NCI-H774 (cell line): ENCODE measurements at places on chromosomes 6 and 20.

DNA sequence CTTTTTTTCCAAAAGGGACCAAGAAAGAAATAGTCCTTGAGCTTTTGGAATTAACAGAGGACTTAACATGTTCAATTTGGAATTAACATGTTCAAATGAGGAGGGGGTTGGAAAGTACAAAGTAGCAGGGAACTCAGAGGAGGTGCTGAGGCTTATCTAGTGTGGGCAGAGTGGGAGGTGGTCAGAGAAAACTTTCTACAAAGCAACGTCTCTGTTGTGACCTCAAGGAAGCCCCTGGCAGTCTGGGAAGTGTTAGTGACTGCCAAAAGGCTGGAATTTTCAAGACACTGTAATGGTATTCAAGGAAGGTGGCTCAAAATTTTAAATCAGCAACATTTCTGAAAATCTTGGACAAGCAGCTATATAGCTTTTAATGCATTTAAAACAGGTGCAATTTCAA lies 7.3 kb downstream of the ECI2 start:
- DNase-seq, result no peak

- DNase-seq, result no peak
Measured at GRCh38 chr6:142811923-142812322, 133.1 kb downstream of the HIVEP2 start.

DNA sequence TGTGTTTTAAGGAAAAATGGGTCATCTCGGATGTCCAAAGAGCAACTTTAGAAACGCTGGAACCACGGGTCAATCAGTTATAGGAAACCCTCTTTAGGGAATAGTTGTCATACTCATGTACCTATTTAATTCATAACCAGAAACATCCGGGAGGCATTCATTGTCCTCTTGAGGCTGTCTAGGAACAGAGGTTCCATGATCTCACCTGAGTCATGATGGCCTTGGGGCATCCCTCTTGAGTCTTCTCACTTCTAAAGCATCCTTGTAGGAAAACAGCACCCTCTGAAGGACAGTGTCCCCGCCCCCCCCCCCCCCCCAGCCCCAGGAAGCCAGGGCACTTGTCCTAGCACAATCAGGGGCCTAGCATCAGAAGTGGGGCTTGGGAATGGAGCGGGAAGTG lies 46.3 kb upstream of the CDH4 start:
- no peak for DNase-seq

- no peak for DNase-seq
Measured at GRCh38 chr20:21505810-21506530, 7.9 kb downstream of the NKX2-2 start.

GRCh38 chr20:63268671-63269439 lies 3.8 kb upstream of the ARFGAP1 start:
- no peak for DNase-seq

GRCh38 chr6:71310261-71310660 lies 21.6 kb downstream of the OGFRL1 start:
- no peak for DNase-seq

GRCh38 chr6:37922563-37922962 lies 103.0 kb downstream of the ZFAND3 start:
- DNase-seq, result no peak

DNA sequence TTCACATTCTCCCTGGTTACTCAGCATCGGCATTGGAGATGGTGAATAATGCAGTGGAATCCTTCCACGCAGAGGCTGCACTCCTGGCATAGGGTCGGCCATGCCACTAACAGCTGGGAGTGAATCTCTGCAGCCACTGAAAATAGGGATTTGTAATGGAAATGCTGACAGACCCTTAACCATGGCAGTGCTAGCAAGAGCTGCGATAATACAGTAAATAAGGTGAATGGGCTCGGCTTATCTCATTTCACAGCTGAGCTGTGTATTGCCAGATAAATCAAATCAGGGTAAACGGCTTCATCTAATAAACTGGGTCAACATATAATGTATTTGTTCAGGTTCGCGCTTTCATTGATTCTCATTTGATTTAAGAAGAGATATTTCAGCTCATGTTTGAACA lies 156.8 kb downstream of the SLC35B3 start:
- no peak for DNase-seq

DNA sequence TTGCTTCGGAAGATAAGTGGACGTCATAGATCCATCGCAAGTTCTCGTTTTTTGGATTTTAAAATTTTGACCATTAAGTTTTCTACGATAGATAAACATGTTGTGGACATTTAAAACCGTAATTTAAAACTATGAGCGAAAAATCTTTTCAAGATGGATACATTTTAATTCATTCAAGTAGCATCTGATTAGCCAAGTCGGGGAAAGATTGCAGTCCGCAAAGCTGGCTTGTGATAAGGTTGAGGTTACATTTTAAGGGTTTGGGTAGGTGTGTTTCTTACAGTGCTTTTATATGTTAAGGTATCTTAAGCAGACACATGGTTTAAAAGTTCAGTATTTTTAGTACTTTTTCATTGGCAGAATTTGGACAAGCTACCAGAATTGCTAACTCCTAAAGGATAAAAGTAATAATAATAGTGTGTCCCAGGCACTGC lies 1.2 kb downstream of the WTAP start:
- DNase-seq, result no peak

- no peak for DNase-seq
Measured at GRCh38 chr20:41615676-41616075, 2.5 kb downstream of the CHD6 start.

DNA sequence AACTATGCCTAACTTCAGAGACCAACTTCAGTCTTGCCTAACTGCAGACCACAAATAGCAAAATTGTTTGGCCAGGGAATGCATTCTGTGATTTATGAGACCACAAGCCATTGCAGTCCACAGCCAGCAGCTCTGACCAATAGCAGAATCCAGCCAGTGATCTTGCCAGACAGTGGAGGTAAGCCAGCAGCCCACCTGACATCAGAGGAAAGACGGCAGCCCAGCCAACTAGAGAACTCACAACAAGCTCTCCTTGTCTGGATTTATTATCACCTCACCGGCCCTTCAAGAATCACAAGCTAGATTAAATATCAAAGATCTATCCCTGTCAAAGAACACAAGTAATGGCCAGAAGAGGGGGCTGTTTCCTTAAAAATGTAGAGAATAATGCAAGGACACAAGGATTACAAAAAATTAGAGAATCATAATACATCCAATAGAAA lies 66.5 kb upstream of the SLC35F1 start:
- DNase-seq, result peak; percentile 56

DNA sequence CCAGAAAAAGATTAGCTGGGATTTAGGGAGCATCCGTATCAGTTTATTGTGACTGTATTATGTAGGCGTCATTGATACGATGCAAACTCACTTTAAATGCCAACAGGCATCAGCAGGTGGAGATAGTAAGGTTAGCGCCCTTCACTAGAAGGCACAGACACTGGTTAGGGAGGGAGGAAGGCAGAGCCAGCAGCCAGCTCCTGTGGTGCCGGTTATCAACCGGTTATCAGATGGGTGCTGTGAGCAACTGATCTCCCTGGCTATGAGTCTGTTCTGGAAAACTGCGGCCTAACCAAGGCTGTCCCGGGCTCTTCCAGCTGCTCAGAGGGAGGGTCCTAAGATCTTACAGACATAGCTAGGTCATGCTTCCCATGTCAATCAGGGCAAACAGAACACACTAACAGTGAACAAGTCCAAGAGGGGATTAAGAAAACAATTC lies 47.5 kb upstream of the CD93 start:
- no peak for DNase-seq

DNA sequence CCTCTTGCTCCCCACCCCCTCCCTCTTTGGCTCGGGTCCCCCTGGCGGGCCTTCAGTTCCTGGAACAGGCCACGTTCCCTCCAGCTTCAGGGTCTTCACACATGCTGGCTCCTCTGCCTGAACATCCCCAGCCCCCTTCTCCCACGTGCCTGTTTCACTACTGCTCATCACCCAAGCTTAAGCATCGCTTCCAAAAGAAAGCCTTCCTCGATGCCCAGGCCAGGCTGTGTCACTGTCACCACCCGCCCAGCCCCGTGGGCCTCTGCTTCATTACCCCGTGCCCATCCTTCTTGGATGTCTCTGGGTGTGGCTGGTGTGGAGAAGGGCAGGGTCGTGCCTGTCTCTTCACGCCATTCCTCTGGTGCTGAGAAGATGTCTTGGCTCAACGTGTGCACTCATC lies 2.8 kb downstream of the DLGAP4 start:
- DNase-seq, result no peak

DNA sequence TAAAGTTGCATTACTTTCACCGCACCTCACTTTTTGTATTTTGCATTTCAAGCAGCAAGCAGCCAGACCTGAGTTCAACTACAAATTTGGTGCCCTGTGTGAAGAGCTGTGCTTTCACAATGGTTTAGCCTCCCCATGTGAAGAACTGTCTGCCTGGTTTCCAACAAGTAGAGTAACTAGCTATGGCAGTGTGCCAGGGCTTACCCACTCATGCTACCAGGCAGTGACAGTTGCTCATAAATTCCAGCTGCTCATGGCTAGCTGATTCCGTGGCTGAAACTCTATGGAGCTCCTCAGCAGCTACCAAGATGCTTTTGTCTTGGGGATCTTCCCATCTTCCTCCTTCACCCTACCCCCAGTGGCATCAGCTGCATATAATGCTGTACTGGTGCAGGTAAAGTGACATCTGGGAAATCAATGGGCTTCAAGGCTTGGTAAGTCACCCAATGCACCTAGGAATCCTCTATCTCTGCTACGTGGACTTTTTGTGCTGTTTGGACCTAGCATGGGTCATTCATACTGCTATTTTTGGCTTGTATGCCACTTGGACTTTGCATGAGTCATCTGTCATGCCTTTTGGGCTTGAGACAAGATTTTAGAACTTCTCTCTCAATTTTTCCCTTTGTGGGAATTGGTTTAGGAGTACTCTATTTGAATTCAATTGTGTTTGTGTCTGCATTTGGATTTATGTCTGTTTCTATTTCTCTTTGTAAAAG lies 176.5 kb upstream of the GJE1 start:
- no peak for DNase-seq

- no peak for DNase-seq
Measured at GRCh38 chr6:141906569-141907080, 226.1 kb upstream of the GJE1 start.

DNA sequence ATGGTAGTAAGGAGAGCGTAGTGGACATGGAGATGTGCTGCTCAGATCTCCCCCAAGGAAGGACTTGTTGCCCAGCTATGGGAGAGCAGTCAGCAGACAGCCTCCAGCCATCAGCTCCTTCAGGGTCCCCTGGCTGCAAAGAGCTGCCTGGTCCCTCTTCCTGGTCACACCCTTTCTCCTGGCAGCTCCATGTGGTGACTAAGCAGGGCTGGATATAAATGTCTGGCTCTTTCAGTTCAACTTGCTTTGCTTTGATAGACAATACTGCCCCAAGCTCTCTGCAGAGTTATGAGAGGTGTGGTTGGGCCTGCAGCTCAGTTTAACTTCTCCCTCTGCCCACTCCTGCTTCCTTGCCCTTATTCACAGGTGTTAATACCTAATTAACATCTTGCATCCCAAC lies 64.1 kb upstream of the DDR1 start:
- DNase-seq, result no peak

- no peak for DNase-seq
Measured at GRCh38 chr20:47816487-47817451, 31.5 kb upstream of the SULF2 start.

GRCh38 chr6:46931416-46931815 lies 9.7 kb upstream of the ADGRF5 start:
- DNase-seq, result no peak

DNA sequence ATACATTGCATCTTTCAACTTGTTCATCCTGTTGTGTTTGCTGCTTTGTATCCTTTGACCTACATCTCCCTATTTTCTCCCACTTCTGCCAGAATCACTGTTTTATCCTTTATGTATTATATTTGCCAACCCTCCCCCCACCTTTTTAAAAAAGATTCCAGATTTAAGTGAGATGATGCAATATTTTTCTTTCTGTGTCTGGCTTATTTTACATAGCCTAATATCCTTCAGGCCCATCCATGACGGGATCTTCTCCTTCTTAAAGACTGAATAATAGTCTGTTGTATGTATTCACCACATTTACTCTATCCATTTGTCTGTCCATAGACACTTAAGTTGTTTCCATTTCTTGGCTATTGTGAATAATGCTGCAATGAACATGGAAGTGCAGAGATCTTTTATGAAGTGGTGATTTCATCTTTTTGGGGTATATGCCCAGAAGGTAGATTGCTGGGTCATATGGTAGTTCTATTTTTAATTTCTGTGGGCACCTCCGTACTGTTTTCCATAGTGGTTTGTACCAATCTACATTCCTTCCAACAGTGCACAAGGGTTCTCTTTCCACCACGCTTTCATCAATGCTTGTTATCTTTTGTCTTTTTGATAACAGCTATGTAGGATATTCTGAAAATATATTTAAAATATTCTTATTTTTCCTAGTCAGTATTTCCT lies 181.0 kb downstream of the CDKAL1 start:
- DNase-seq, result no peak

- DNase-seq, result no peak
Measured at GRCh38 chr20:3237958-3238615, 903 bp downstream of the SLC4A11 start.

GRCh38 chr6:33456156-33456555 lies 1.8 kb downstream of the ZBTB9 start:
- no peak for DNase-seq

- no peak for DNase-seq
Measured at GRCh38 chr6:169960886-169961611, 209.6 kb downstream of the ERMARD start.

GRCh38 chr6:158474961-158475343 lies 84.9 kb upstream of the TMEM181 start:
- peak; percentile 76 for DNase-seq

GRCh38 chr20:24739746-24740145 lies 209.3 kb upstream of the CST7 start:
- DNase-seq, result no peak

DNA sequence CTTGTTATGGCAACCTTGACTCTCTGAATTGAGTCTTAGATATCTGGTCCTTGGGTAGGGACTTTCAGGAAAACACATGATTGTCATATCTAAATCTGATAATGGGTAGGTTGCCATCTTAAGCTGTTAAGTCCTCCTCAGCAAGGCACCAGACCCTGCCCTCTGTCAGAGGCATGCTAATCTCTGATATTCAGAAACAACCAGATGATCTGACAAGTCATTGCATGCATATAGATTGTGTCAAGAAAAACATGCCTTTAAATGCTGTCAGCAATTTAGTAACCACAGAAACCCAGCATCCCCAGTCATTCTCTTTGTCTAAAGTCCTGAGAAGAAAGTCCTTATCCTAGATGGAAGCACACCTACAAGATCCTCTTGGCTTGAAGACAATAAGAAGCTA lies 149.1 kb downstream of the EDN1 start:
- no peak for DNase-seq

GRCh38 chr6:150466196-150466595 lies 97.4 kb downstream of the IYD start:
- no peak for DNase-seq

- no peak for DNase-seq
Measured at GRCh38 chr6:159633196-159633595, 59.8 kb downstream of the SOD2 start.

DNA sequence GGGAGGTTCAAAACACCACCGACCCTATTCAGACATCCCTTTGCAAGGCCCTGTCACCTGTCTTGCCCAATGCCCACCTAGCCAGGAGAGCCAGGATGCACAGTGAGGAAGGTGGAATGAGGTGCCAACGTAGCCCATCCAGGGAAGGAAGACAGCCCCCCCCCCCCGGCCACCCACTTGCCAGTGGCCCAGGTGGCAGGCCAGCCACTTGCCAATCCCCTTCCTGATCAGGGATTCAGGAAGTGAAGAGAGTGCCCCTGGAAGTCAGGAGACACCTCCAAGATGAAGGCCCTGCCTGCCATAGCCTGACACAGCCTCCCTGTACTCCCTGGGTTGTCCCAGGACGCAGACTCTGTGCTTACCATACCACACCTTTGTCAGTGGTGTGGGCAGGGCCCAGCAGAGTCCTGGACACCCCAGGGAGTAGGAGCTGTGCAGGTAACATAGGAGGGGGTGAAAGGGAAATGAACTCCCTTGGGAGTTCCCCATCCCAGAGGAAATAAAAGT lies 54.7 kb downstream of the MRPL14 start:
- no peak for DNase-seq
